ENCODE measurements at places on chromosomes 4 and X. TPM values are rescaled to one million over a fixed set of nuclear protein-coding genes. Genes with fewer than 3 reads are reported as not detected.

DNA sequence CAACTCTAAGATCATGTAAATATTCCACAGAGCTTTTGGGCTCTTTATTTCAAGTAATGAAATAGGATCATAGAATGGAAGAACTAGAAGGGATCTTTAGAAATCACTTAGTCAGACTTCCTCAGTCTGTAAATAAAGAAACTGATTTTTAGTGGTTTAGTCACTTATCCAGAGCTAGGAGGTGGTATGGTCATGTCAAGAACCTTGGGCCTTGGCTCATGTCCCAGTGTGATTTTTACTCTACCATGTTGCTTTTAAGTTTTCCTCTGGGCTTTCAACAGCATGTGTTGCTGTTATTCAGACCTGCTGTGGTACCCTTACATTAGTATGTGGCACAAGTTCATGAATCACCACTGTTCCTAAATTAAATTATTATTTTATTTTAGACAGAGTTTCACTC is 184.9 kb downstream of the FRAS1 start:
- no peak for DNase-seq

MAGIX gene
- 1.2 TPM for total RNA-seq

DNA sequence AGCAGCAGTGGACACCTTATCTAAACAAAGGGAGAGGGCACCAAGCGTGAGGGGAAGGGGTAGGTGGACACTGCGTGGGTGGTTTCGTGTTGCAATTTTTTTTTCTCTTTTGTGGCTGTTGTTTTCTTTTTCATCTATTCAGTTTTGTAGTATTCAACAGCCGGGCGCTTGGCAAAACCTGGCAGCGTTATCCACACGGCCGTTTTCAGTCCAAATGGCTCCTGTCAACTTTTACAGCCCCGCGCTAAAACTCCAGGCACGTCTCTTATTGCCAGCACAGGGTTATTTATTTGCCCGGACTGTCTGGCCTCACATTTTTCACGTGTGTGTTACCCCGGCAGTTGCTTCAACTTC is 192.2 kb downstream of the BCOR start:
- DNase-seq: no peak

GRCh38 chr4:56637154-56637553 is 43.9 kb downstream of the HOPX start:
- no peak for DNase-seq

DNA sequence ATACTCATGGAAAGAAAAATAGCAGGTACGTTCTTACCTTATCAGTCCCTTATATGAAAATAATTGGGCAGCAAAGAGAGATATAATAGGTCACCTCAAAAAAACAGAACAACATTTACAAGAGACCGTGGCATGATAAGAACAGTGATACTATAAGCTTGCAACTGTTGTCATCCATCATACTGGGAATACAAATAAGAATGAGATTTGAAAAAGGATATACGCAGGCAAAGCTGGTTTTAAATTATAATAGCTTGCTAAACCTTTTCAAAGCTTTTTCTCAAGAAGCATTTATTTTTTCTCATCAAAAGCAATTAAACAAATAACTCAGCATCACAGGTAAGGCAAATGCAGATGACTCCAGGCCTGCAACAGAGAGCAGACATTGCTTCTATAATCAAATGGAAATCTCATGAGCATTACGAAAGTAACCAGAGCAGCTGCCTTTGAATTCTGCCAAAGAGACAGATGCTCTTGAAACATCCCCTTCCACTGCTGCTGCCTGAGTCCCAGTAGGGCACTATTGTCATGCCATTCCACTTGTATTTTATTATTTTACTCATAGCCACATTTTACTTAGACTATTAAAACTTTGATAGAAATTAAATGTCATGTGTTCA is 620.6 kb upstream of the GNPDA2 start:
- DNase-seq: no peak

DNA sequence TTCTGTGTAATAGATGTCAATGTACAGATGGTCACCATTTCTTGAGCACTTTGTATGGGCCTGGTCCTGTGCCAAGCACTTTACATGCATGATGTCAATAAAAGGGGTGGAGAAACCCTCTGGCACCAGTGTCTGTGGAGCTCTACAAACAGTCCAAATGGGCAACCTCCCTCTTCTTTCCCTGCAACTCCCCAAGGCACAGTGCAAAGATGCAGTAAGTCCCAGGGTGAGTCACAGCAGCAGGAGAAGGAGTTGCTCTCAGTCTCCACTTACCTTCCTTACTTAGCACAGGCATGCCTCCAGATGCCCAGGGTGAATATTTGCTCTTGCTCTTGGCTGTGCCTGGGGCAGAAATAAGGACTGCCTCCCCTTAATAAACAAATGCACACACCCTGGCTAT is 4.3 kb downstream of the OCIAD2 start:
- DNase-seq: no peak

All from activated naive CD4-positive, alpha-beta T cell treated with anti-CD3 and anti-CD28 coated beads, Interleukin-2, amount 50 U/mL, for 72 hours (primary cell).